NT2/D1 (cell line): ENCODE measurements at places on chromosomes 1 and 21.

GRCh38 chr1:156346636-156347035, 8.3 kb downstream of the TSACC start:
- DNase-seq = peak; percentile 44

DNA sequence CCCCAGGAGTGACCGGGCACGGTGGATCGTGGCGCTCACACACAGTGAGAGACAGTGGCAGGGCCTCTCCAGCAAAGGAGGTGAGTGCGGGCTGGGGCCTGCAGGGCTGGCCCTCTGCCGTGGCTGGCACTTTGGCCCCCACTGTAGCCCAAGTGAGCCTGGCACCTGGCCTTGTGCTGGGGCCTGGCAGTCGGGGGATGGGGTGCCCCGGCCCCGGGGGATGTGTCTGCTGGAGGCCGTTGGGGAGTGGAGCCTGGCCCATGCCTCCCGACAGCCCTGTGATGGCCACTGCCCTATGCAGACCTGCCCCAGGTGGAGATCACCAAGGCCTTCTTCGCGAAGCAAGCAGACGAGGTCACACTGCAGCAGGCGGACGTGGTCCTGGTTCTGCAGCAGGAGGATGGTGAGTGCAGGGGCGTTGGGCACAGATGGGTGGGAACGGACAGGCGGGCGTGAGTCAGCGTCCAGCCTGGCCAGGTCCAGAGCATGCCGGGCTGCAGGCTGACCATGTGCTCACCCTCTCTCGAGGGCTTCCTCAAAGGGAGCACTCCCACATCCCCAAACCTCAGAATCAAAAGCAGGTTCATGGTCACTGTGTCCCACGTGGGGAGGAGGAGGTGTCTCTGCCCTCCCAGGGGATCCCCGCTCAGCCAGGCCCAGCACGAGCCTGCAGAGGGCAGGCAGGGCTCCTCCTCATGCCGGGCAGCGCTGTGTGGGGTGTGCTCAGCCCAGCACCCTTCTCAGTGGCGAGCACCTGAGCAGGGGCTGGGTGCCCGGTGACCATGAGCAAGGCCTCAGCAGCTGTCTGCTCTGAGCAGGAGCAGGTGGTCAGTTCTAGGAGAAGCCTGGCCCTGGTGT, 25.3 kb downstream of the ARHGEF16 start:
- DNase-seq = no peak

- DNase-seq = no peak
These were observed 271.7 kb upstream of the ADGRL2 start for GRCh38 chr1:81529014-81529413.

- DNase-seq = no peak
These were observed 15.0 kb upstream of the H3-3A start for GRCh38 chr1:226047495-226047894.
